Mucosa of gallbladder (tissue), 1 donor: ENCODE measurements at places on chromosomes 12 and 14. TPM values are rescaled to one million over a fixed set of nuclear protein-coding genes. Genes with fewer than 3 reads are reported as not detected.

The EMP1 gene
- total RNA-seq, result 66.0 TPM

DNA sequence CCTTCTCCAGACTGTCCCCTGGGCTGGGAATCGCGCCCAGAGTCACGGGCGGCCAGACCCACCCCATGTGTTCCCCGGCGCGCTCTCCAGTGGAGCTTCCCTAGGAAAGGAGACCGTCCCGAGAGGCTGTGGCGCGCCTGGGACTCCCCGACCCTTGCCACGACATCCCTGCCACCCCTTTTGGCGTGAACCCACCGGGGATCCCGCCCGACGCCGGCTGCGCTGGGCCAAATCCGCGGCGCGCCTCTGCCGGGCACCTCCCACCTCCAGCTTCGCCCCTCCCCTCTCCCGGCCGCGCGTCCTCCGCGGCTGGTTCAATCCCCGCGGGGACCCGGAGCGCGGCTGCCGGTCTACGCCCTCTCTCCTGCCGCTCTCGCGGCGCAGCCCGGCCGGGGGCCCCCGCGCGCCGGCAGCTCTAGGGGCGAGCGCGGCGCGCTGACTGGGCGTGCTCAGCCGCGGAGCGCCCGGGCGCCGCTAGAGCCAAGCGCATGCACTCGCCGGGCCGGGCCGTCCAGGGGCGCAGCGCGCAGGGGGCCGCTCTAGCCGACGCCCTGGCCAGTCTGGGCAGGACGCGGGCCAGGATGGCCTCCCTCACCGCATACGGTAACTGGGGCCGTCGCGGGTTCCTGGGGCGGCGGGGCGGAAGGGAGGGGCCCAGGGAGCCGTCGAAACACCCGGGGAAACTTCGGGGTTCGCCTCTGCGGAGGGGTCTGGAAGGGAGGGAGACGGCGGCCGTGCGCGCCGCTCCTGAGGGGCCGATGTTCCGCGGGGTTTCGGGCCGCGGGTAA, 77.4 kb upstream of the ANO4 start:
- no peak for DNase-seq

- DNase-seq, result no peak
Observed at GRCh38 chr12:57620936-57621496, 9.8 kb downstream of the ARHGEF25 start.

GRCh38 chr12:66538970-66539369, 139.9 kb downstream of the GRIP1 start:
- DNase-seq, result no peak
